ENCODE measurements at places on chromosomes 6 and 20. TPM values are rescaled to one million over a fixed set of nuclear protein-coding genes. Genes with fewer than 3 reads are reported as not detected.

- H3K36me3 ChIP-seq: no peaks in the 10 kb centered on the region
- DNase-seq: no peak
- peaks cover 3% of the 10 kb centered on the region for H3K27me3 ChIP-seq
- no peak overlapping the region for H3K4me3 ChIP-seq
- no peak overlapping the region for H3K27ac ChIP-seq
Observed at GRCh38 chr20:58787211-58788005, 63.3 kb downstream of the GNAS-AS1 start.

- 0 out of 2 replicates have a peak, but pooled peaks cover 3% of the 10 kb centered on the region for H3K36me3 ChIP-seq
- H3K27me3 ChIP-seq: peaks cover 91% of the 10 kb centered on the region
- H3K4me1 ChIP-seq: no peaks in the 10 kb centered on the region
- H3K27ac ChIP-seq: no peak within 1 kb of the TSS
Observed at GRCh38 chr20:189611-190010, at the start of gene DEFB128. Gene DEFB128 (minus strand): TSS chr20:189711. CDS start chr20:189623, 88 bp downstream.

- H3K4me1 ChIP-seq: peaks cover 12% of the 10 kb centered on the region
- no peaks in the 10 kb centered on the region for H3K36me3 ChIP-seq
- H3K4me3 ChIP-seq: peak overlapping the region; percentile 92
- peak overlapping the region; percentile 91 for H3K27ac ChIP-seq
- no peaks in the 10 kb centered on the region for H3K27me3 ChIP-seq
- DNase-seq: peak; percentile 61
Observed at GRCh38 chr6:77368660-77369313, 94.5 kb downstream of the HTR1B start.

DNA sequence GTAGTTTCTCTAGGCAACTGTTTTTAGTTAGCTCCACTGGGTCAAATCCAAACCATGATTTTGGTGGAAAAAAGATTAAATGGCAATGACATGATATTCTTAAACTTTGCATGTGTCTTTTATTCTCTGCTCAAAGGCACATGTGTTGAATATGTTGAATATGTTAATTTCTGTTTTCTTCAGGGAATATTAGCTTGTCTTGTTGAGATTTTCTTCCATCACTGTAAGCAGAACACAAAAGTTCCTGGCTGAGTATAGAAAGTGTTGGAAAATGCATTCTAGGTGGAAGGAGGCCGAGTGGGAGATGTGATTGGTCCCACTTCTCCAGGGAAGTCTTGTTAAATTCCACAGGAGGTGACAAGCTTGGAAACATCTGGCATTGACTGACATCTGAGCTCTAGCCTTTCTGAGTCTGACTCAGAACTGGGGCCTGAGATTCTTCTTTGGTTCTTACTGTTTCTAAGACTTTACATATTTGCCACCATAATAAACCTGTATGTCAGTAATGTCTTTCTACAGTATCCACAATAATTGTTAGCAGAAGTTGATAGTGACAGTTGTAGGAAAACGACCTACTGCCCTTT lies 81.1 kb downstream of the LAMA4 start:
- no peaks in the 10 kb centered on the region for H3K27me3 ChIP-seq
- no peak for DNase-seq
- H3K27ac ChIP-seq: no peak overlapping the region
- no peaks in the 10 kb centered on the region for H3K36me3 ChIP-seq
- H3K4me1 ChIP-seq: peaks cover 17% of the 10 kb centered on the region

DNA sequence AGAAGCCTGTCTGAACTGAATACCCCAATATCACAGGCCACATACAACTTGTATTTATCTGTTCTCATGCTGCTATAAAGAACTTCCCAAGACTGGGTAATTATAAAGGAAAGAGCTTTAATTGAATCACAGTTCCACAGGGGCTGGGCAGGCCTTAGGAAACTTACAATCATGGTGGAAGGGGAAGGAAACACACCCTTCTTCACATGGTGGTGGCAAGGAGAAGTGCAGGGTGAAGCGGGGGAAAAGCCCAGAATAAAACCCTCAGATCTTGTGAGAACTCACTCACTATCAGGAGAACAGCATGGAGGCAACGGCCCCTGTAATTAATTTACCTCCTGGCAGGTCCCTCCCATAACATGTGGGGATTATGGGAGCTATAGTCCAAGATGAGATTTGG lies 50.3 kb upstream of the FNDC1 start:
- H3K4me1 ChIP-seq: no peaks in the 10 kb centered on the region
- no peak overlapping the region for H3K4me3 ChIP-seq
- DNase-seq: no peak
- no peaks in the 10 kb centered on the region for H3K36me3 ChIP-seq
- peaks cover 5% of the 10 kb centered on the region for H3K27me3 ChIP-seq

- no peak for DNase-seq
- H3K4me3 ChIP-seq: no peak overlapping the region
- no peak overlapping the region for H3K27ac ChIP-seq
- H3K4me1 ChIP-seq: no peaks in the 10 kb centered on the region
- H3K36me3 ChIP-seq: no peaks in the 10 kb centered on the region
Observed at GRCh38 chr6:41269716-41270115, 16.8 kb downstream of the TREM1 start.

DNA sequence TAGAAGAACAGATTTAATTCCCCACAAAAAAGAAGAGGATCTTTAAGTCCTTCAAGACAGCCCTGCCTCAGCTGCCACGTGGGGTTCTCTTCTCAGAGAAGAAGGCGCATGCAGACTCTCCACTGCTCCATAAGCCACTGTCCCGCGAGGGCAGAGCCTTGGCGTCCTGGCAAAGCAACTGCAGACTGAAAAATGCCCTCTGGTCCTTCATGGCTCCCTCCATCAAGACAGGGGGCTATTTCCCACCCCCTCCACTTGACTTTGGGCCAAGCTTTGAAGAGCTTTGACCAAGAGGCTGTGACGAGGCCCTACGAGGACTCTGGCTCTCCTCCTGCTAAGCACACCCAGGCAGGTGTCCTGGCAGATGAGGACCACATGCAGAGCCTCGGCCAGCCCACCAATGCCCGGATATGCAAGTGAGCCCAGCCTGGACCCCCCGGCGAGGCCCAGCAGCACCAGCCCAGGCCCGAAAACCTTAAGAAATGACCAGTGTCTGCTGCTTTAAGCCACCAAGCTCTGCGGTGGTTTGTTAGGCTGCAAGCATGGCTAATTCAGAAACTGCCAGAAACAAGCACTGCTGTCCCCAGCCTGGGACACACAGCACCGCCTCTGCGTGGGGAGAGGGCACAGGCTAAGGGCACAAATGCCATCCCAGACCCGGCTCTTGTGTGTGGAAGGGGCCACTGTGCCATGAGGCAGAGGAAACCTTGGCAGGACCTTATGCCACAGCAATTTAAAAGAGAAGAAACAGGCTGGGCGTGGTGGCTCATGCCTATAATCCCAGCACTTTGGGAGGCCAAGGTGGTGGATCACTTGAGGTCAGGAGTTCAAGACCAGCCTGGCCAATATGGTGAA lies 16.1 kb downstream of the GMEB2 start:
- H3K4me1 ChIP-seq: no peaks in the 10 kb centered on the region
- no peaks in the 10 kb centered on the region for H3K27me3 ChIP-seq
- H3K4me3 ChIP-seq: no peak overlapping the region
- H3K27ac ChIP-seq: peak overlapping the region; percentile 80
- peaks cover 16% of the 10 kb centered on the region for H3K36me3 ChIP-seq

Gene C20orf141
- not detected for total RNA-seq

GRCh38 chr20:63941282-63942081 lies 14.7 kb downstream of the UCKL1 start:
- peak; percentile 81 for DNase-seq
- peaks cover 8% of the 10 kb centered on the region for H3K36me3 ChIP-seq
- peaks cover 6% of the 10 kb centered on the region for H3K4me1 ChIP-seq
- no peaks in the 10 kb centered on the region for H3K27me3 ChIP-seq
- H3K4me3 ChIP-seq: peak overlapping the region; percentile 59

DNA sequence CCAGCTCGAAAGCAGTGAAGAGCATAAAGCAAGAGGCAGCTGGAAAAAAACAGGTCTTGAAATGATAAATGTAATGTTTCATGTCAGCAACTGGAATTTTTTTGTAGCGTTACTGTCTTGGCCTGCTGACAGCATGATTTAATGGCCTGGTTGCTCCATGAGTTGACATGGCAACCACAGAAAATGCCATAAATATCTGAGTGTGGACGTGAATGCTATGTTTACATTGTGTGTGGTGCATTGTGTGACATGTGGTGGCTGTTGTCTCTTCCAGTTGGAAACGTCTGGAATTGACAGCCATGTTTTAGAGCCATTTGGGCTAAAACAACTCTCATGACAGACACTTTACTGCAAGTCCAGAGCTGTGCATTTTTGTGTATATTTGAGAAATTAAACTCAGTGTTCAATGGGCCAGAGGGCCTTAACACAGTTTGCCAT lies 170.0 kb downstream of the FOXA2 start:
- H3K4me3 ChIP-seq: no peak overlapping the region
- no peak overlapping the region for H3K27ac ChIP-seq
- DNase-seq: no peak

Gene RAD21L1
- 0.77 TPM for total RNA-seq

GRCh38 chr6:97440590-97441176 lies 157.7 kb upstream of the MMS22L start:
- H3K4me3 ChIP-seq: no peak overlapping the region
- no peaks in the 10 kb centered on the region for H3K36me3 ChIP-seq
- no peaks in the 10 kb centered on the region for H3K27me3 ChIP-seq
- peaks cover 44% of the 10 kb centered on the region for H3K4me1 ChIP-seq
- no peak overlapping the region for H3K27ac ChIP-seq

DNA sequence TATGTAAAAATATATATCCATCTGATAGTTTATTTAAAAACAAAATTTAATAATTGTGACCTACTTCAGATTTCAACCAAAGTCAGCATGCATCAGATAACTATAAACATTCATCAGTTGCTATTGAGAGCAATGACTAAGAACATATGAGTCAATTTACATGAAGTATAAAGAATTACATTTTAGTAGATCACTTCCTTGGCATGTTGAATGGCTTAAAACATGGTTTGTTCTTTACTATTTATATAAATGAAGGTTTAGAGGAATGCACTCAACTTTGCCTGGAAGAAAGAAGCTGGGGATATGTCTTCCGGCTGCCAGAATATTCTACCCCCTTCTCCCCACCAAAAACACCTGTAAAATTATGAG lies 6.4 kb upstream of the FAM217A start:
- H3K4me3 ChIP-seq: no peak overlapping the region
- H3K27ac ChIP-seq: no peak overlapping the region
- H3K36me3 ChIP-seq: no peaks in the 10 kb centered on the region
- DNase-seq: no peak
- no peaks in the 10 kb centered on the region for H3K27me3 ChIP-seq

Gene MRAP2
- total RNA-seq: 4.9 TPM

Measured in WTC11 (cell line).